LNCaP clone FGC (cell line): ENCODE measurements at places on chromosomes 1 and 21.

DNA sequence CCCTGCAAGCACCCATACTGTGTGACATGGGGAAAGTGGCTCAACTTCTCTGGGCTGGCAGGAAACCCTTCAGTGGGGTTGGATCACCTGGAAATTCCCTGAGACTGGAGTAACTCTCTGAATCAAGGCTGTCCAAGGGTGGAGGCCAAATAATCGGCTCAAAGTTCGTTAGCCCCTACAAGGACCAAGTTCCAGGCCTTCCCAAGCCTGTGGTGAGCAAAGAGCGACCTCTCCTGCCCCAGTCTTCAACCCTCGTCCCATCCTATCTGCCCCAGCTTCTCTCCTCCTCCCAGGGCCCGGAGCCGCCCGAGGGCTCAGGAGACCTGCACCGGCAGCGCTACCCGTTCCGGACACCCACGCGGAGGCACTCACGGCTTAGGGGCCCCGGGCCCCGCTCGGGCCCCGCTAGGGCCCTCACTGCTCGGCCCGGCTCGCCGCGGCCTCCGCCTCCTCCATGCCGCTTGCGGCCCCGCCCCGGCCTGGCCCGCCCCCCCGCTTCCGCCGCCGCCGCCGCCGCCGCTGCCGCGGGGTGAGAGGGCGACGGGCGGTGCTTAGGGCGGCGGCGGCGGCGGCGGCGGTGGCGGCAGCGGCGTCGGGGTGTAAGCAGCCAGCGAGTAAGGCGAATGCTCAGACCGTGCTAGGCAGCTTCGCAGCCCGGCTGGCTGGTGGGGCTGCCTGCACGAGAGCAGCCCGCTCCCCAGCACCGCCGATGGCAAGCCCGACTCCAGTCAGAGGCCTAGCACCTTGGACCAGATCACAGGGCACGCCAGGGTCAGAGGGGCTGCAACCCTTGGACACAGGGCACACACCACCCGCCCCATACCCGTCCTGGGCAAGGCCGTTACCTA is at the start of gene POMGNT1:
Gene POMGNT1 (minus strand): TSS at position 471 of the 848 bp plus-strand sequence. CDS start 613 bp downstream, outside the sequence.
- DNase-seq, result no peak

GRCh38 chr1:174258148-174258550 is 98.8 kb downstream of the RABGAP1L start:
- DNase-seq, result peak; percentile 34

DNA sequence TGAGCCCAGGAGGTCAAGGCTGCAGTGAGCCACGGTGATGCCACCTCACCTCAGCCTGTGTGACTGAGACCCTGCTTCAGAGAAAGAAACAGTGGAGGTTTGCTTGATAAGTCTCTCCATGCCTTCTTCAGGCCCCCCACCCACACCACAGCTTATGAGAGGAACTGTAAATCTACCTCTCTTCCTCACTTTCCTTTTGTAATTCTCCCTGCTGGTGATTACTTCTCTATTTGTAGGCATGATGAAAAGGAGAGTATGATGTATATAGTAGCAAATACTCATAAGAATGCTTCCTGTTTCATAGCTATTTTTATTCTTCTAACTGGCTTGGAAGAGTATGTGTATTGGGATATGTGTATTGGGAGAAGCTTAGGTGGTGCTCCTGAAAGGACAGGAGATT is 186.3 kb downstream of the VPS13D start:
- DNase-seq, result no peak

DNA sequence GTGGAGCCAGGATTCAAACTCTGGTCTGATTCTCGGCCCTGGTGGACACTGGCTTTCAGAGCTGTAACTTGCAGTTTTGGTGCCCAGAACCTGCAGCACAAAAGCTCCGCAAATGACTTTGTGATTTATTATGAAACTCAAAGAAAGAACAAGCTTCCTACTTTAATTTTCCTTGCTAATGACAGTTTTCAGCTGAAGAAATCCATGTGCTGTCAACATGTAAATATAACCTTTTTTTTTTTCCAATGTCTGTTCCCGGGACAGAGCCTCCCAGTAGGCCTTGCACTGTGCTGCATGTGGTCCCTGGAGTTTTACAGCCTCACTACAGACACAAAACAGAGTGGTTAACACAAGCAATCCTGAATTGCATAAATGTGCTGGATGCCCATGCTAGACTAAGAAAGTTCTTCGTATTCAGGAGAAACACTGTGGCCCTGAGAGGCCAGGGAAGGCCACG is 62.3 kb upstream of the ANGPTL1 start:
- DNase-seq, result no peak

DNA sequence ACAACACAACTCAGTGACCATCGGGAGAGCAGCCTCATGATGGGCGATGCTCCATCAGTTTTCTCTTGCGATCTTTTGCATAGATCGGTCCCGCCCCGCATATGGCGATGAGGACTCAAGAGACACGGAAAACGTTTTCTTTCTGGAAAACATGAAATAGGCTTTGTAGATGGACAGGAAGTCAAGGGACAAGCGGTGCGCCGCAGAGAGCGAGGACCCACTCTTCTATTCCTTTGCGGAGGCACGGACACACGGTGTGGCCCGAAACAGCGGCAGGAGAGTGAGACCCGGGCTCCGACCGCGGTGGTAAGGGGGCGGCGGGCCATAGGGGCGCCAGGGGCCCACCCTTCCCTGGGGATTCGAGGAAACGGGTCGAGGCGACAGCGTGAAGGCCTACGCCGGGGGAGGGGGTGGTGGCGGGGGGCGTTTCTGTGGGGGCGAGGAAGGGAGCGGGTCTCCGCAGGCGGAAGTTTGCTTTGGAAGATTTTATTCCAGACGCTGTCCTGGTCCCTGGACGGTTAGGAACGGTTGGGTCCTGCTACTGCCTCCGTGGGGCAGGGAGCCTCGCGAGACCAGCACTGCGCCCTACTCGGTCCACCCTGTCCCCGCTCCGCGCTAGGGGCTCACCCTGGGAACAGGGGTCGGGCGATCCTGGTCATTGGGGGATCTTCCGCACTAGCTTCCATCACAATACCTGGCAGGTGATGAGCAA is 796 bp upstream of the TDRKH start:
- no peak for DNase-seq

DNA sequence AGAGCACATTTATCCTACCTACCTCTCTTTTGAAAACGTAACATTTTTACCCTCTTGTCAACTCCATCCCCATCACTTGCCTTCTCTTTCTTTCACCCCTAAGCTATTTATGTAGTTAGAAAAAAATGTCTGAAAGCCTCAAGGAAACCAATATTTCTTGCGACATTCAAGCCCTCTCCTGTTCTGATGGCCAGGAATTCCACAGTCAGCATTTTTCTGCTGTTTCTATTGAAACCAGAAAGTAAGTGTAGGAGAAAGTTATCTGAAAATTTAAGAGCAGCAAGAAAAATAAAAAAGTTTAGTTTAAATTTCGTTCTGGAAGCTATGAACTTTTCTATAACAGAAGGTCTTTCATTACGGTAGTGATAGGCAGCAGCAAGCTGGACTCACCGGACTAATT is 247.6 kb upstream of the PBX1 start:
- DNase-seq, result no peak

DNA sequence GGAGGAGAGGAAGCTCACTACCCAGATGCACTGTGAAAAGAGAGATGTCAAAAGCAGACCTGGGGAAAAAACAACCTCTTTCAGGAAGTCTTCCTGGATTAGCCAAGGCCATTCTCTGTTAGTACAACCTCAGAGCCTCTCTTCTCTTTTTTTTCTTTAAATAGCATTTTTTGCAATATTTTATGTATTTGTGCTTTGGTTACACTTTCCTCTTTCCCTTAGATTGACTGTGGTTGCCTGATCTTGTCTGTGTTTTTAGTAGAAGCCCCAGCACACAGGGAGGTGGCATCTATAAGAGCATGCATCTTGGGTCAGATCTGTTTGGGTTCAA is 18.8 kb downstream of the SLC26A9 start:
- DNase-seq, result no peak
